Activated CD4-positive, alpha-beta T cell treated with anti-CD3 and anti-CD28 coated beads, Interleukin-2, Interleukin-6, amounts not matched to agents 100 ng/mL and 50 ng/mL, durations not matched to agents 16 hours and 8 hours (primary cell): ENCODE measurements at places on chromosomes 1 and 21.

- DNase-seq, result no peak
Observed at GRCh38 chr1:27601771-27602461, 2.0 kb downstream of the AHDC1 start.

DNA sequence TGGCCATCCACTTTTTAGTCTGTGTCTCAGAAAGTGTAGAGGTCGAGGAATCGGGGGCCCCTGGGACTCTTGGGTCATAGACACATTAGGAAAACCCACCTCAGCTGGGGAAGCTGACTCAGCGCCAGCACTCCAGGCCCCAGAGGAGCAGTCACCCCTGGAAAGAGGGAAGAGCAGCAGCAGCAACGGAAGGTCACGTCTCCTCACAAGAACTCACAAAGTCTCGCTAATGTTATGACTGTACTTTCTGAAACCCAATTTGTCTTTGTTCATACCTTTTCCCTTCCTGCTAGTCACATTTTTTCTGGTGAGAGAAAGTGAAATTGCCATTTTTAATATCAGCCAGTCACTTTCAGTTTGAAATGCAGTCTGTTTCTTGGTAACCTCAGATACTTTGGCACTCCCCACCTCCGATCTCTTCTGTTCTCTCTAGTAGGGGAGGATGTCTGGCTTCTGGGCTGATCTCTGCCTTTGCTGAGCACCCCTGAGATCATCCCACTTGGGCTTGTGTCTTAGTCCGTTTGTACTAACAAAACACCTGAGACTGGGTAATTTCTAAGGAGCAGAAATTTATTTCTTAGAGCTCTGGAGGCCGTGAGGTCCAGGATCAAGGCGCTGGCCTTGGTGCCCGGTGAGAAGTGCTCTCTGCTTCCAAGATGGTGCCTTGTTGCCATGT is 6.0 kb upstream of the NLRP3 start:
- peak; percentile 82 for DNase-seq

DNA sequence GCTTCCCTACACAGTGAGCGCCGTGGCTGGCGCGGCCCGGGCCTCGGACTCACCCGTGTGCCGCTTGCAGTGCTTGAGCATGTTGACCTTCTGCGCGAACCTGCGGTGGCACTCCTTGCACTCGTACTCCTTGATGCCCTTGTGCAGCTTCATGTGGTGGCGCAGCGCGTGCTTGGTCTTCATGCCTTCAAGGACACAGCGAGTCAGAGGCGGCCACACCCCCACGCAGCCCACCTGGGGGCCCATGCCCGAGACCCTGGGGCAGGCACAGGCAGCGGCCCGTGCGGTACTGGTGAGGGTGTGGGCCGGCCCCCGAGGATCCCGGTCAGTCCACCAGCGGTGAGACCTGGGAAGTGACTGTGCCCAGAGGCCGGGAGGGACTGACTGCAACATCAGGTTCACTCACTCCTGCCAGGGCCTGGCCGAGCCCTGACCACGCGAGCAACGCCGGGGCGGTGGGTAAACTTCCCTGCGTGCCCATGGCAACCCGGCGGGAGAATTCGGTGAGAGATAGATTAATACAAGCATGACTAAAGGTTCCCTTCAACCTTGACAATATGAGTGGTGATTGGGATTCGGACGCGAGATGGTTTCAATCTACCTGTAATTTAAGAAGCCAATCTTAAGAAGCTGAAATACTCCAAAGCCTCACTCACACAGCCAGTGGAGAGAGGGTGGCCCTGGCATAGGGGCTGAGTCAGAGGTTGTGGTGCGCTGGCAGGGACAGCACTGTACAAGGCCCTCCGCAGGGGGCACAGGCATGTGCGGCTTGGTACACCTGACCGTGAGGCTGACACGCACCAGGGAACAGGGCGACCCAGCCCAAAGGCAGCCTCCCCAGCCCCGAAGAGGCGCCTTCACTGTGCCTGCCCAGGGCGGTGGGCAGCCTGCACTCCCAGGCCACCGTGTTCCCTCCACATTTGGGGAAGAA is 49.1 kb upstream of the RIPK4 start:
- DNase-seq, result no peak

DNA sequence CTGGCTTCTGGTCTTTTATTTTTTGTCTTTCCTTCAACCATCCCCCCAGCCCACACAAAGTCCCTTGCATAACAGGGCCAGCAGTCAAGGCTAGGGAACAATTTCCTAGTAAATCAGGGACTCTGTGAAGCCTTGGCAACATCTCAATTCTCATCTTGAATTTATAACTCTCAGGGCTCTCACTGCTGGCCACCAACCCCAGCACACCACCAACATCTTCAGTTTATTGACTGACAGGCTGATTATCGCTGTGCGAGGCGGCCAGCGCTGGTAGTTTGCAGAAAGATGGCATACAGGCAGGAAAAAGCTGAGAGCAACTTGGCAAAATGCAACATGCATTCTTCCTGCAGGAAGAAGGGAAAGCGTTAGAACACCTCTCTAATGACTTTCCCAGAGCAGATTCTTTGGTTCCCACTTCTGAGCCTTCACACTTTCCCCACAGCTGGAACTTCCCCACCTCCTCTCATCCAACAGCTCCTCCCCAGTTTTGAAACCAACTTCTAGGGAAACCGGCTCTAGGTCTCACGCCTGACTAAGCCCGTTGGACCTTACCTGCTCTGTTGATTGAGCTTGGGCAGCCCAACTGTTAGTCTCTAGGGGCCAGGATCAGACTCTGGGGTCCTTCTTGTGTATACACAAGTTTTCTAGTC is 26.3 kb upstream of the CSF1 start:
- DNase-seq, result no peak

- no peak for DNase-seq
Observed at GRCh38 chr21:38455403-38455802, 42.9 kb downstream of the ERG start.

DNA sequence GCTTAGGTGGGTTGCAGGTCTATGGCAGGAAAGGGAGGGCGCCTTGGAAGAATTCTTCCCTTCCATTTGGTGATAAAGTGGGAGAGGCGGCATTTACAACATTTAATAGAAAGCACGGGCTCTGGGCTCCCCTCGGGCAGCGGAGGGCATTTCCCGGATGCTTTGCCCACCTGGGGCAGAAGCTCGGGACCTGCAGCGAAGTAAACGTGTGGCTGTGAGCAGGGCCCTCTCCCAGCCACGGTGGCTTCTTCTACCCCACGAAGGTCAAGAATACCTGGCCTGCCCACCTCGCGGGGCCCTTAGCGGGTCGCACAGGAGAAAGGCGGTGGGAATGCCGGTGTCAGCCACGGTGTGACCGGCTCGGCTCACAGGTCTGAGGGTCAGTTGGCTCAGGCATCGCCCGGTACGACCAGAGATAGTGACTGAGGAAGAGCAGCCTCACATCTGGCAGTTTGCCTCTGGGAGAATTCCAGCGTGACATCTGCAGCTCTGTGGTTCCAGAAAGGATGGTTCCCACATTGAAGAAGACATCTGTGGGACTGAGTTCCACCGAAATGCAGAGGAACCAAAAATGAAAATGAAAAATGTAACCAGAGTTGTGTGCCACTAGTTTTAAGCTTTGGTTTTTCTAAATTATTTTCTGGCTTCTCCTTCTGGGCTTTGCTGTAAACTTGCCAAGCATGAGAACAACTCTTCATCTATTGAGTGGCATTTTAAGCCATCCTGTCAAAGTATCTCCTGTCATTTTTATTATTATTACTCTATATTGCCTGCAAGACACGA is 720 bp upstream of the F3 start:
- DNase-seq, result no peak

GRCh38 chr1:67611846-67612245 is 73.2 kb upstream of the GADD45A start:
- no peak for DNase-seq

- DNase-seq, result peak; percentile 43
Observed at GRCh38 chr1:67723620-67724019, 38.6 kb downstream of the GADD45A start.
